ENCODE measurements at places on chromosomes 7 and 10.

GRCh38 chr10:71474702-71475242 is 78.1 kb downstream of the CDH23 start:
- H3K36me3 ChIP-seq, result no peaks in the 10 kb centered on the region
- H3K4me1 ChIP-seq, result peaks cover 11% of the 10 kb centered on the region
- no peaks in the 10 kb centered on the region for H3K27me3 ChIP-seq
- no peak for DNase-seq
- H3K27ac ChIP-seq, result no peak overlapping the region

DNA sequence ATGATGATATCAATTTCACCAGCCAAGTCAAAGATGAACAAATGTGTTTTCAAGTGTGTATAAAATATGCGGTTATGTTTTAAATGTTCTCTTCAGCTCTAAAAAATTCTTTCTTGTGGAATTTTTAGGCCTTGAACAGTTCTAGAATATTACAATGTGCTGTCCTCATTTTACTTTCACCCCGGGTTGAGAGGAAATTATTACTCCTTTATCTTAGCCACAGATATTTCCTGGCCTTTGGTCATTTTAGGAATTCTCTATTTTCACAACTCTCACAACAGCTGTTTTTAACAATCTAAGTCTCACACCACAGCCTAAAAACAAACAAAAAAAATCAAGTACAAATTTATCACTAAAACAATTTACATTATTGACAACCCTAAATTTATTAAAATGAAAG is 112.2 kb upstream of the HGF start:
- DNase-seq, result no peak
- H3K27me3 ChIP-seq, result no peaks in the 10 kb centered on the region
- no peak overlapping the region for H3K4me3 ChIP-seq

GRCh38 chr7:151278949-151279348 is 30.5 kb upstream of the SMARCD3 start:
- H3K27me3 ChIP-seq, result peaks cover 43% of the 10 kb centered on the region
- peaks cover 26% of the 10 kb centered on the region for H3K4me1 ChIP-seq
- H3K36me3 ChIP-seq, result no peaks in the 10 kb centered on the region
- H3K27ac ChIP-seq, result no peak overlapping the region
- H3K4me3 ChIP-seq, result no peak overlapping the region

DNA sequence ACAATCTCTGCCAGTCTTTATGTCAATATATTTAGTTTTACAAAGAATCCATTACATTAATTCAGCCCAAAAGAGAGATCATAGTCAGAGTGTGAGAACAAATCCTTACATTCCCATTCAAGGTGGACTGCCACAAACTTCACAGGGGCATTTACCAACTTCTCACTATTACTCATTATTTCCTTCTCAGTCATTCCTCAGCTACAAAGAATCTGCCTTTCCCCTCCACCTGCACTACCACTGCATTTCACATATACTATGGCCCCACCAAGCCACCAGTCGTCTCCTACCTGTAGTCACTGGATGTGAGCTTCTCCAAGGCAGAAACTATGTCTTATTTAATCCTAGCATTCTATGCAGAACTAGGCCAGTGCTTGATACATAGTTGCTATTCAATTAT is 94.3 kb downstream of the USP6NL start:
- H3K36me3 ChIP-seq, result no peaks in the 10 kb centered on the region
- no peaks in the 10 kb centered on the region for H3K27me3 ChIP-seq
- H3K4me3 ChIP-seq, result no peak overlapping the region

DNA sequence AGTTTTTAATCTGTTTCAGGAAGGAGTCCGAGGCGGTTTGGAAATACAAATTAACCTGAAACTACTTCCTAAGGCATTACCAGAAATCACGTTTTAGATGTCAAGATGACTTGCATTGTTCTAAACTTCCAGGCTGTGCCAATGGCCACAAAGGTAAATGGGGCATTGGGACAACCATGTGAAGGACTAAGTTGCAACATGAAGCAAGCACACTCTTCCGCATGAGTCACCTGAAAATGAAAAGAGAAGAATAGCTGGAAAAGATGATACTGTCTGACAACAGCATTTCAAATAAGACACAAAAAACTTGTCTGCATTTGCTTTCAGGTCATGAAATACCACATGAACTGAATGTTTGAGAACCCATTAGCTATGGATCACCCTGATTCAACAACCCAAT is 262.1 kb downstream of the AHR start:
- H3K4me3 ChIP-seq, result no peak overlapping the region
- peaks cover 7% of the 10 kb centered on the region for H3K4me1 ChIP-seq
- DNase-seq, result no peak
- no peaks in the 10 kb centered on the region for H3K36me3 ChIP-seq
- H3K27ac ChIP-seq, result no peak overlapping the region

- H3K4me1 ChIP-seq, result no peaks in the 10 kb centered on the region
- no peak overlapping the region for H3K4me3 ChIP-seq
- H3K36me3 ChIP-seq, result no peaks in the 10 kb centered on the region
These were observed 571.6 kb downstream of the SH2D4B start for GRCh38 chr10:81109200-81109752.

DNA sequence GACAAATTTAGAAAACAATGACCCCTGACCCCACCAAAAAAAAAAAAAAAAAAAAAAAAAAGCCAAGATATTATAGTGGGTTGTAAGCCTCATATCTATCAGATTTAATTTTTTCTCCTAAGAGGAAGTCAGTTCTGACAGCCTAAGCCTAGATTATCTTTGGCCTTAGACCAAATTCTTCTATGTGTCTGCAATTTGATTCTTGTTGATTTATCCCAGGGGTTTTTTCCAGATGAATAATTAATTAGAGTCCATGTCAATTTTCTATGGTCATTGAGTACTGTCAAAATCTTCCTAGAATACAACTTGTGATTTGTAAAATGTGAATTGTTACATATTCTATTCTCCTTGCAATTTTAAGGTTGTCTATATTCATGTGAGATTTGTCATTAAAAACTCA is 151.6 kb upstream of the CACNA2D1 start:
- DNase-seq, result no peak
- H3K27me3 ChIP-seq, result no peaks in the 10 kb centered on the region
- no peaks in the 10 kb centered on the region for H3K36me3 ChIP-seq
- H3K4me1 ChIP-seq, result no peaks in the 10 kb centered on the region

GRCh38 chr10:132550366-132551092 is 12.9 kb downstream of the INPP5A start:
- H3K4me3 ChIP-seq, result no peak overlapping the region
- no peaks in the 10 kb centered on the region for H3K4me1 ChIP-seq
- peak overlapping the region; percentile 88 for H3K27ac ChIP-seq

DNA sequence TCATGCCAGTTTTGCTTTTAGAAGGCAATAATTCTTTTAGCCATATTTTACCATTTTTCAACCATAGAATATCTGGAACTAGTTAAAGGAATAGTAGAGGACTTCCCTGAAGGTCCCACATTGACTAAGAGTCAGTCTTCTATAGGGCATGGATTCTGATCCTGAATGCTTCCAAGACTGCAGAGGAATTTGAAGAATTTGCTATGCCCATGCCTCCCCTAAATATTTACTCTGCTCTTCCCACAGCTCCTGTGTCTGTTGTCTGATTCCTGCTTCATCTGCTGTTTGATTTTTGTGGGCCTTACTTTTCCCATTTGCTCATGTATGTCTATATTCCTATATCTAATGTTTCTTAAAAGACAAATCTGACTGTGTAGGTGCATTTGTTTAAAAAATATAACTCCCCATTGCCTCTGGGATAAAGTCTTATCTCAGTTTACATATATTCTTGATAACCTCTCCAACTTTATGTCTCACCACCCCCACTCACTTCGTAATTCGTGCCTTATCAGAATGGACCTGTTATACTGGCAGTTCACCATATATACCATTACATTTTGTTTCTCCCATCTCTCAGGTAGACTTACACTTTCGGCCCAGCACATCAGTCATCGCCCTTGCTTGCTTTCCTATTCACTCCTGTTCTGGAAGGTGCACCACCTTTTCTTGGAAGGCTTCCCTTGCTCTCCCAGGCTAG is 33.9 kb downstream of the LRRC4 start:
- H3K4me3 ChIP-seq, result no peak overlapping the region
- no peak overlapping the region for H3K27ac ChIP-seq
- peaks cover 22% of the 10 kb centered on the region for H3K36me3 ChIP-seq
- no peaks in the 10 kb centered on the region for H3K27me3 ChIP-seq
- no peak for DNase-seq

GRCh38 chr10:100025576-100025975 is 15.8 kb upstream of the DNMBP start:
- no peak for DNase-seq
- no peak overlapping the region for H3K27ac ChIP-seq
